Osteocyte (in vitro differentiated cells): ENCODE measurements at places on chromosomes 12 and 14. TPM values are rescaled to one million over a fixed set of nuclear protein-coding genes. Genes with fewer than 3 reads are reported as not detected.

- DNase-seq = no peak
These were observed 37.5 kb downstream of the P2RX7 start for GRCh38 chr12:121170151-121170550.

DNA sequence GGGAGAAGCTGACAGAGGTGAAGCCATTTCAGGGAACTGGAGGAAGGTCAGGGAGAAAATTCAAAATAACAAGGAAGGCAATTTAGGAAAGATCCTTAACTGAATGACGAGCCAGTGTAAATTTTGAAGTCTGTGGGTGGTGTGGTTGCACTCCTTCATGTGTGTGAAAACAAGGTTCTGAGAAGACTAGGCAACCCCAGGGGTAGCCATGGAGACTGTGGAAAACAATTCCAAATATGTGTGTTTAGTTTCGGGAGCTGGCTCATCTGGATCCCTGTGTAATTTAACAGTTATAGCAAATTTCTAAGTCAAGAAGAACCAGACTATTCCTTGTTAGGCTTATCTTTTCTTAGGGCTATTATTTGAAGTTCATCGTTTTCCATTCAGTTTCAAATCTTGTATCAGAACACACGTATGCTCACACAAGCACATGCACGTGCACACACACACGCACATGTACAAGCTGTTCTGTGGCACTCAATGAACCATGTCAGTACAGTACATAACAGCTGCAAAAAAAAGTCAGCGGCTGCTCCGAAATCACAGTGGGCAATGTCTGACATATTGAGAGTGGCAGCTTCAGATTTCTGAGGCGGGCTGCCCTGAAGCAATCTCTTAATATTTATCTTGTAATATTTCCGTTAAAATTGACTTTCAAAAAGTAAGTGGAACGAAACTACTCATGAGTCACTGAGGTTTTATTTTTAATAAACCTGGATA lies 411.2 kb downstream of the AEBP2 start:
- DNase-seq = no peak

DNA sequence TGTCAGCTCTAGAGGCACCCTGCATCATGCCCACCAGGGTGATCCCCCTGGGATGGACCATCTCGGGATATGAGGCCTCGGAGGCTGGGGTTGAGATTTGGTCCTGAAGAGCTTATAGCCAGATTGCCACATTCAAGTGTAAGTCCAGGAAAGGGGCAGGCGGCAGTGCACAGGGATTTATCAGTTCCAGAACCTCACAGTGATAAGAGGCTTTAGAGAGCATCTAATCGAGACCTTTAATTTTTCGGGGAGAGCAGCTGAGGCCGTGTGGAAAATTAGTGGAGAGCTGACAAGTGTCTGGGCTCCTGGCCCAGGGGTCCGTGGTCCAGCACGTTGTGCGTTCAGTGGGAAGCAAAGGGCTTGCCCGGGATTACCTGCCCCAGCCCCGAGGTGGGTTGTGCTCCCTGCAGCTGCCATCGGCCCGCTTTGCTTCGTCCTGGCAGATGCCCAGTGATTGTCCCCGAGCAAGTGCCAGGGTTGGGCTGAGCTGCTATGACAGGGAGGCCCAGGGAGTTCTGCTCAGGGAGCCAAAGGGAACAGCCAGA lies 52.1 kb downstream of the C14orf132 start:
- DNase-seq = no peak

- DNase-seq = no peak
These were observed 104.3 kb downstream of the FIGNL2 start for GRCh38 chr12:51744235-51744634.

DNA sequence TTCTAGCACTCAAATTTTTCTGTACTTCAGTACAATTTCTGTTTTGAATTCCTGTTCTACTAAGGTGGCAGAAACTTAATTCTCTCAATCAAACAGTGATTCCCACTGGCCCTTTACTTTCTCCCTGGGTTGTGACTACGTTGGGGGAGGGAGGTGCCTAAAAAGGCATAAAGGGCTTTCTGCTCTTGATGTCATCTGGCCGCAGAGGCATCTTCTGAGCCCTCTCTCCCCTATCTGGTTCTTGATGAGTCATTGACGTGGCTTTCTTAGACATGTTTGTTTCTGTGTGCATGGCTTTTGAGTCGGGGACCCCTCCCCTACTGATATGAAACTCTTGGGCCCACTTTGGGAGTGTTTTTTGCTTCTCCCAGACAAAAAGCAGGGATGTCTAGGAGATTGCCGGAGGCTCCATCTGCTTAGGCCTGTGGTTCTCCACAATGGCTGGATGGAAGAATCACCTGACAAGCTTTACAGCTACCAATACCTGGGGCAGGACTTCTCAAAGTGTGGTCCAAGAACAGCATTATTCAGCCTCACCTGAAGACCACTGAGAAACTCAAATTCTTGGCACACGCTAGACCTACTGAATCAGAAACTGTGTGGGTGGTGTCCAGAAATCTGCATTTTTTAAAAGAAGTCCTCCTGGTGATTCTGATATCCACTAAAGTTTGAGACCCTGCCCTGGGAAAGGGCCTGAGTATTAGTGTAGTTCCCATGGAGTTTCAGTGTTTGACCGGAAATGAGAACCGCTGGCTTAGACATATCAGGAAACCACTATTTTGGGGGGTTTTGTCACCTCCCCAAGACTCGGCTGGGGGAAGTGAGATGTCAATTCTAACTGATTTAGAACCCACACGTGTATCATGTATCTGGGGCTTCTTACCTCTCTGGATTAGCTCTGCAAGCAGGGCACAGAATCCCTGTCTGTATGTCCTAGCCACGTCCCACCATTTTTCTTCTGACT lies 395.7 kb upstream of the PDE3A start:
- no peak for DNase-seq

The CLEC7A gene
- total RNA-seq = not detected in 2 replicates

DNA sequence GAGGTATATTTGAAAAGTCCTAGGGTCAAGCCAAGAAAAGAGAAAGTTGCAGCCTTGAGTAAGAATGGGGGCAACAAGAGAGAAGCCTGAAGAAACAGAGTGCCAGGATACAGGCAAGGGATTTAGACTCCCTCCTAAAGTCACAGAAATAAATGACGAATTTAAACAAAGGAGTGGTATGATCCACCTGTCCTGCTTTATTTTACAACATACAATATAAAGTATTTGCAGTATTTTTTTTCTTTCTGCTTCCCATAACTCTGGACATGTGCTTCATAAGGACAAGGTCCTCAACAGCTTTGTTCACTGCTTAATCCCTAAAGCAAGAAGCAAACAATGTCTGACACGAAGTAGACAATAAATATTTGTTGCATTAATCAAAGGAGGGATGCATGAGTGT lies 57.4 kb downstream of the IFNG start:
- DNase-seq = no peak

The TRPV4 gene
- 1.3 and 1.6 TPM in 2 replicates for total RNA-seq

The NEUROD4 gene
- total RNA-seq = not detected in 2 replicates

- DNase-seq = no peak
These were observed 141.4 kb downstream of the TMEM132D start for GRCh38 chr12:129762436-129762835.

The HNF1A gene
- total RNA-seq = not detected in 2 replicates

The RNF212B gene
- total RNA-seq = not detected in 2 replicates

- DNase-seq = no peak
These were observed 22.3 kb downstream of the CRADD start for GRCh38 chr12:93699271-93700145.

The SLC8A3 gene
- total RNA-seq = not detected in 2 replicates

DNA sequence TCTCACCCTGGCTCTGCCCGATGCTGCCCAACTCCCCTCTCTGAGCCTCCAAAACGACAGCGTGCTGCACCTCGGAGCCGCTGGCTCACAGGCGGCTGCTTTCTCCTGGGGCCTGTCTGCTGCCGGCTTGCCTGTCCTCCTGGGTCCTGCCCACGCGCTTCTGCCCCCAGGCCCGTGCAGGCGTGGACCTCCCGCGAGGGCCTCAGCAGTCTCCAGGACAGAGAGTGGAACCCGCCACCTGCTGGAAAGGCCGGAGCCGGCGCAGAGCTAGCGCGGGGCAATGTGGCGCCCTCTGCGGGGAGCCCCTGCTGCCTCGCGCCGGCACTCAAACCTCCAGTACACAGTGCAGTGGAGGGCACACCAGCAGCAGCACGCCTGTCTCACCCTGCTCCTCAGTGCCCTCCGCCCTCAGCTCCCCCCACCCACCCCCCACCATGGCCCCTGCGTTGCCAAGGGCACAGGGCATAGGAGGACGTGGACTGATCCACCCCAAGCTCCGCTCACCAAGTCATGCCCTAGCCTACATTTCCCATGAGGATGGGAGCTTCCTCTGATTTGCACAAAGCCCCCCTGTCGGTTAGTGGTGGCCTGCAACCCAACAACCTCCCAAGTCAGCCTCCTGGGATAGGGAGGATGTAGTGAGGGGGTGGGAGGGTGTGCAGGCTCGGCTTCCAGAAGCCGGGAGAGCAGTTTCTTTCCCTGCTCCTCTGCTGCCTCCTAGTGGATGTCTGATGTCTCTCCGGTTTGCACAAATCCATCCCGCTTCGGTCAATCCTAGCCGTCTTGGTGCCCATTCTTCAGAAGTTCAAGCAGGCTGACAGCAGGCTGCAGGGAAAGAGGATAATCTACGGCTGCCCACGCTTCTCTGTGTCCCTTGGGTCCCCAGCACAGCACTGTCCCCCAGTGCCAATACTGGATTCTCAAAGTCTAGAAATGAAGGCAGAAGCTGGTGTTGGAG lies 25.2 kb downstream of the KRT8 start:
- DNase-seq = peak; percentile 90

DNA sequence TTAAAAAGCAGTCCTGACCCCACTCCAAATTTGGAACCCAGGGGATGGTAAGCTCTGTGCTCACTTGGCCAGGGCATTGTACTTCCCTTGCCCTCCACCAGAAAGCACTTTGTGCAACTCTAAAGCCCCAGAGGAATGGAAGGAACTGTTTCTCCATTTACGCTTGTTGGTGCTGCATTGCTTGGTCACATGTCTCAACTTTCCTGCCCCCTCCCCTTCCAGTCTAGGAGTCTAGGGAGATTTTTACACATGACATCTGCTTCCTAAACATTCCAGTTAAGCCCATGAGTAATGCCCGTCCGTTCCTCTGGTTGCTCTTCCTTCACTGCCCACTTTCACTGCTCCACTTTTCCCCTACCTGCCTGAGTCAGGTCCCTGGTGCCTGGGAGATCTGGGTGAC lies 92.6 kb upstream of the MAP1LC3B2 start:
- DNase-seq = no peak

- DNase-seq = peak; percentile 81
These were observed 11.1 kb downstream of the KRT85 start for GRCh38 chr12:52356031-52356761.

DNA sequence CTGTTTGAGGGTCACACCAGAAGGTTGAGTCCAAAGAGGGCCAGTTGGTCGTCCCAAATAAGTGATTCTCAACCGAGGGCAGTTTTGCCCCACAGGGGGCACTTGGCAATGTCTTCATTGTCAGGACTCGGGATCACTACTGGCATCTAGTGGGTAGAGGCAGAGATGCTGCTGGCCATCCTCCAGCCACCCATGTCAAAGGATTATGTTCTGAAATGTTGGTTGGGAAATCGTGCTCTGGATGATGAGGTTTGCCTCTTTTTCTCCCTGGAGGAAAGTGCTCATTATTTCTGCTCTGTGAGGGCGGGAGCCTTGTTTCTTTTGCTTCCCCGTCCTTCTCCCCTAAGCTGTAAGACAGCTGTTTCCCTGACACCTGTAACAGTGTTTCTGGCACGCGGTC lies 3.6 kb downstream of the ZNF839 start:
- DNase-seq = peak; percentile 90

DNA sequence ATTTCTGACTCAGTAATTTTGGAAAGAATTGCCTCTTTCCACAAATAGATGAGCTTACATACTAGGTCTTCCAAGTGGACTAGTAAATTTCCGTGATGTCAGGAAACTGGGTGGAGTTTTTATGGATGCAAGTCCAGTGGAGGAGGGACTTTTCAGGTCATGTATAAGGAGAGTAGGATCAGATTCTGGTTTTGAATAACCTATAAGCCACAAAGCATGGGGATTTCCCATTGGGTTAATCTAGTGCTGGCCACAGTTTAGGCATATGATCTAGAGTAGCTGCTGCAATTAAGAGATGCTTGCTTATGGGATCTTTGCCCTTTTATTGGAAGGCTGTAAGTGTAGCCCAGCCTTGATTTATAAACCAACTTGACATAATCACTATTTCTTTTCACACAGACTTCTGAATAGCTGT lies 33.8 kb downstream of the STK38L start:
- no peak for DNase-seq

The SIX6 gene
- not detected in 2 replicates for total RNA-seq

DNA sequence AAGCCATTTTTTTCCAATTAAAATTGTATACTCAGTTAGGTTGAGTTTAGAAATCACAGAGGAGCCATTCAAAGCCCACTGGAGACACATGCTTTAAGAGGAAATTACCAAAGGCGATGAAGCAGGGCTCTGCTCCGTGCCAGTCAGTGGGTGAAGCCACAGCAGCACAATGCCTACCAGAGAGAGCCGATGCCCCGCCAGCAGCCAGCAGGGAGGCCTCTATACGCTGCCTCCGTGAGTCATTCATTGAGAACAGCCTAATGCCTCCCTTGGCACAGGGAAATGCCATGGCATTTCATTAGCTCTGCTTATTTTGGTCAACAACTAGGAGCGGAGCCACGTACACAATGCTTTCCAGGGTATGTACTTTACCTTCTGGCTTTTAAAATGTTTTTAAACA lies 197.8 kb upstream of the FRMD6 start:
- no peak for DNase-seq
